ENCODE measurements at places on chromosomes 1 and 21.

DNA sequence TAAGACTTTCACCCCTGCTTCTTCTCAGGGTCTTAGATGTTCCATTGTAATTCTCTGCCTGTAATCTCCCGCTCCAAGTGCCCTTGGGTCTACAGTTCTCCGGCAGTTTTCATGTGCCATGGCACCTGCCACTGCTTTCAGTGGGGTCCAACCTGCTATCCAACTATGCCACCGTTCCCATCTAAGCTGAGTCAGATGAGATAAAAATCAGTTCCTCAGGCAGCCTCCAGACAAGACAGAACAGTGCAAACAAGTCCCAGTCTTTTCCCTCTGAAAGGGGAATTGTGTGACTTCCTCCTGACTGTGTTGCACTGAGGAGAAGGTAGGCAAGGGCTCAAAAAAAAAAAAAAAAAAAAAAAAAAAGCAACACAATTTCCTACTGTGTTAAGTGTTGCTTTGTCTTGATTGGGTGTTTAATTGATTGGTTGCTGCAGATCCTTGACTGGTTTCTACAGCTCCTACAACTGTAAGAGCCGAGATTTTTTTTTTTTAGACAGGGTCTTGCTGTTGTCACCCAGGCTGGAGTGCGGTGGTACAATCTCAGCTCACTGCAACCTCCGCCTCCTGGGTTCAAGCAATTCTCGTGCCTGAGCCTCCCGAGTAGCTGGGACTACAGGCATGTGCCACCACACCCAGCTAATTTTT lies 50.7 kb downstream of the EBNA1BP2 start:
- no peak for DNase-seq

- no peak for DNase-seq
Measured at GRCh38 chr1:241924080-241924808, 33.3 kb upstream of the BECN2 start.

- no peak for DNase-seq
Measured at GRCh38 chr1:24557711-24558131, 1.8 kb downstream of the NCMAP start.

- DNase-seq: no peak
Measured at GRCh38 chr1:208691012-208691411, 446.8 kb upstream of the PLXNA2 start.

DNA sequence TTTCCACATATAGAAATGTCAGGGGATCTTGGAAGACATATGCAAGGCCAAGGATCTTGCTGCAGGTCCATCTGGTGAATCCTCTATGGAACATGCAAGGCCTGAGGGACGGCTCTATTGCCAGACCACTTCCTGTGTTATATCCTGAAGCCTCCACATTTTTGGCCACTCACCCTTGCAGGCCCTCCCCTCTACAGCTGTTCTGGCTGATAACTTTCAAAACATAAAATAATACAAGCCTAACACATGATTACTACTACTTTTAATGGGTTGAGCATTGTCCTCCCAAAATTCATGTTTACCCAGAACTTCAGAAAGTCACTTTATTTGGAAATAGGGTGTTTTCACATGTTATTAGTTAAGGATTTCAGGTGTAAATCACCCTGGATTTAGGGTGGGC lies 18.5 kb upstream of the LYPLAL1 start:
- DNase-seq: no peak

DNA sequence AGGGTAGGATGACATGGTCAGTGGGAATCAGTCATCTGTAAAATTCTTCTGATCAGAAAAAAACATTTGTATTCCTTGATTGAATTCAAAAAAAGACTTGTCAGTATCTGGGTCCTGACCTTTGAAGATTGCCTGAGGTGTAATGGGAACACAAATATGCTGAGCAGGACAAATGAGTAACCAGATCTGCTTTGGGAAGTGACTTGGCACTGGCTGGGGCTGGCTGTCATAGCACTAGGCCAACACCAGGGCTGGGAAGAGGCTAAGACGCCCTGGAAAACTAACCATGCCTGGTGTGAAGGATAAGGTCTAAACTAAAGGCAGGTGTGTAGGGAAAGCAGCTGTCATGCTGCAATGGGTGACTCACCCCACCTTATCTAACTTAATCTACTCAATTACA lies 452.9 kb upstream of the BEND5 start:
- no peak for DNase-seq

DNA sequence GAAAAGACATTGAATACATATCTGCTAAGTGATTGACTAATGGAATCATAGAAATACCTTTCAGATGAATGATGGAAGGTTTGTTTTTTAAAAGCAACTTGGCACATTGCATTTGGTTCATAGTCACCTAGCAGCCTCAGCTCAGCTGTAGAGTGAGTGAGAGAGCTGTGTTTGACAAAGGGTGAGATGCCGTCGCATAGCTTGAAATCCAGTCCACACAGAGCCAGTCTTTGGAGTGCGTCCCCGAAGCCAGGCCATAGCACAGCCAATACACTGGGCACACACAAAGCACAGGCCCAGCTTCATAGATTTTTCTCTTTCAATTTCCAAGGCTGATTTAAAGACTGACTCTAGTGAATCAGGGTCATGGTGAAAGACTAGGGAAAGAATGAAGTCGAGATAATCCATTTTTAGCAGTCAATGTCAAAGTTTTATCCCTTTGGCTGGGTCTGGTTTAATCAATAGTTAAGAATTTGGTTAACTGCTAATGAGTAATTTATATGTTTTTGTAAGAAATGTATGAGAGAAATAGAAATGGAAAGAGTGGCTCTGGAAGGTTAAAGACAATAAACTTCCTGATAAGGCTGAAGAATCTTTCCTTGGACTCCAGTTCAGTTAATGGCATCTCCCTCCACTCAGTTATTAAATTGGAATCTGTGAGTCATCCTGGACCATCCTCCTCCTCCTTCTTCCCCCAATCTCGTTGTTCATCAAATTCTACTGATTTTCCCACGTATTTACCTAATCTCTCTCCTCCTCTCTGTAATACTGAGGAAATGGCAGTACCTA lies 101.2 kb upstream of the IRF2BP2 start:
- DNase-seq: no peak

- DNase-seq: no peak
Measured at GRCh38 chr1:246814890-246815289, 90.7 kb downstream of the SCCPDH start.

DNA sequence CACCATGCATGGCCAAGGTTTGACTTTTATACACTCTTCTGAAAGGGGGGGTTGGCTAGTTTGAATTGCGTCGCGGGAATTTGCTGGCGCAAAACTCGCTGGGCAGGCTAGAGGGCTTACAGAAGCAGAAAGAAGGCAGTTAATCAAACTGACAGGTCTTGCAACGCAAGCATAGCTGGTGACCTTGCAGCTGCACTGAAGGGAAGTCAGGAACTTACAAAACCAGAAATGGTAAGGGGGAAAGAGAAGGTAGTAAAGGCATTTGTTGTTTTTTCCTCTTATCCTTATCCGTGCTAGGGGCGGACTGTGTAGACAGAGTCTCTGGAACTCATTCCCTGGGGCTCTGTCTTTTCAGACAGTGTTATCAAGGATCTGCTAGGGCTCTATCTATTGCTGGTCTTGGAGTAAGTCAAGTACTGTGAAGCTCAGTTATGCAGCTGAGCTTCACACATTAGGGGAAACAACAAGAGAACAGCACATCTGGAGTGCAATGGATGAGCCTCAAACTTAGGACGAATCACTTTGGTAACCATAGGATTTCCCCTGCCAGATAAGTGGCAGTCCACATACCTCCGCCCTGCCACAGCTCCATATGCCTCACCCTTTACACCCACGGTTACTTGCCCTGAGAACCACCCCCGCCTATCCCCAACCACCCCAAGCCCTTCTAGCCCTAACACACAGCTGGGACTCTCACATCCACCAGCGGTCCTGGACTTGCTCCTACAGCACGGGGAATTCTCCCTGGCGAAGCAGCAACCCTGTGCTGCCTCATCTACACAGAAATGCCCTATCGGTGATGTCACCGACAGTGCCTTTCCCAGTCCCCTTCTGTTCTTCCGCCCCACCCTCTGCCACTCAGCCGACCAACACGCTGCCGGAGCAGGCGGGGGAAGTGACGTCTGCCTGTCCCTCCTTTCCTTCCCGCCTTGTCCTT lies 251.4 kb downstream of the FAM72C start:
- no peak for DNase-seq

DNA sequence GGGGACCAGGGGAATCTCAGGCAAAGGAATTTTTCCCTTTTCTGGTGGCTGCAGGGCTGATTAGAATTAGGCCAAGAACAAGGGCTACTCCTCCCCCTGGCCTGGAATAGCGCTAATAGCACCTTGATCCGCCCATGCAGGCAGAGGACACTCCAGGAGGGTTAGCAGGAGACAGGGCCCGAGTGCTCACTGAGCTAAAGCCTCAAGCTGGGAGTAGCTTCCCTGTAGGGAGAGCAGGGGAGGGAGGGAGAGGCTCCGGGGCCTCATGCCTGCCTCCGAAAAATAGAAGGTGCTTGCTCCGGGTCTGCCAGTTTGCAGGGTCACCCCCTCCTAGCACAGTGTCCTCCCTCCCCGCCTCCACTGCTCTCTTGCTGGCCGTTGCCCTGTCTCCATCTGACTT lies 3.8 kb downstream of the PTPN7 start:
- no peak for DNase-seq

GRCh38 chr1:17887661-17888371 lies 132.7 kb downstream of the ACTL8 start:
- DNase-seq: no peak

DNA sequence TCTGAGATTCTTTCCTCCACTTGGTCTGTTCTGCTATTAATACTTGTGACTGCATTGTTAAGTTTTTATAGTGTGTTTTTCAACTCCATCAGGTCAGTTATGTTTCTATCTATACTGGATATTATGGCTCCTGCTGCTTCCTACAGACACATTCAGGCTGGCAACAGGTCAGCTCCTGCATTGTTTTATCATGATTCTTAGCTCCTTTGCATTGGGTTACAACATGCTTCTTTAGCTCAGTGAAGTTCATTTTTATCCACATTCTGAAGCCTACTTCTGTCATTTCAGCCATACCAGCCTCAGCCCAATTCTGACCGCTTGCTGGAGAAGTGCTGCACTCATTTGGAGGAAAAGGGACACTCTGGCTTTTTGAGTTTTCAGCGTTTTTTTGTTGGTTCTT lies 37.3 kb upstream of the F3 start:
- DNase-seq: no peak

GRCh38 chr1:21781815-21782348 lies 1.1 kb downstream of the USP48 start:
- DNase-seq: no peak

- DNase-seq: peak; percentile 39
Measured at GRCh38 chr1:53327182-53327913, 522 bp downstream of the LRP8 start.

GRCh38 chr1:3306583-3307291 lies 147.7 kb upstream of the ARHGEF16 start:
- DNase-seq: no peak

- DNase-seq: no peak
Measured at GRCh38 chr1:192266645-192267044, 50.1 kb upstream of the RGS21 start.

DNA sequence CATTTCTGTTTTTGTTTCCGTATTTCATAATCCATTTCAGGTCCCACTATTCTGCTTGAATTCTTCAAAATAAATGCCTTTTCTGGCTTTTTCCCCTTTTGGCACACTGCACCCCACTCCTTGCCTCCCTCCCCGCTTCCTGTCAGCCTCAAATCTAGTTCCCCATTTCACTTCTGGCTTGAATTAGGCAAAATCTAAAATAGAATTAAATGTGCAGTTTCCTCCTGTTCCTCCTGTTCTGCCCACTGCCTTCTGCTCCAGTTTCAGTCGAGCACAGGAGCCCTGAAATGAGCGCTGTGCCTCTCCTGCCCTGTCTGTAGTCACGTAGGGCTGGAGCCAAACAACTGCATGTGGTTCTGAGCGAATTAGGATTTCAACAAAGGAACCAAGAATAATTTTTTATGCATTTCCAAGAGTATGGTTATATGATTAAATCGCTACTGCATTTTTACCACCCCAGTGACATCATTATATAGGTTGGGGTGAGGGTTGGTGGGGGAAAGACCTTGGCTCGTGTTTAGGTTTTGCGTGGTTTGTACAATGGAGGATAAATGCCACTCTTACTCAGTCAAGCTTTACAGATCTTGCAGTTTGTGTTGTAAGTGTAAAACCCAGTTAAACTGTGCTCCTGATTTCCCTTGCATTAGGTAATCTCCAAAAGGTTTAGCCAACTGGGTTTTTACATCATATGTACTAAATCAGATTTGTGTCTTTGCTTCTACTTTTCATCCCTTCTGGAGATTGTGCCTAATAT lies 114.9 kb downstream of the VPS13D start:
- DNase-seq: no peak

GRCh38 chr1:232944347-232944746 lies 6.1 kb upstream of the NTPCR start:
- no peak for DNase-seq

GRCh38 chr1:204885790-204886189 lies 15.1 kb downstream of the NFASC start:
- no peak for DNase-seq

DNA sequence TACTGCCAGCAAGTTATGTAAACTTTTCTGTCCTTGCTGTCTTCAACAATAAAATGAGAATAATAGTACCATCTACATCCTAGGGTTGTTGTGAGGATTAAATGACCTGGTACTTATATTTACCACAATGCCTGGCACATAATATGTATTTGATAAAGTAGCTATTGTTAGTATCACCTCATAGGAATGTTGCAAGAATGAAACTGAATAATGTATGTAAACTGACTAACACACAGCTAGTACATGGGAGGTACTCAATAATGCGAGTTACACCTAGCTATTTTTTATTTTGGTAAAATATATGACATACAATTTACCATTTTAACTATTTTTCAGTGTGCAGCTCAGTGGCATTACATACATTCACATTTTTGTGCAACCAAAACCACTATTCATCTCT lies 169.0 kb upstream of the C8B start:
- no peak for DNase-seq

- no peak for DNase-seq
Measured at GRCh38 chr1:10788592-10789006, 7.8 kb downstream of the CASZ1 start.

- no peak for DNase-seq
Measured at GRCh38 chr1:15626269-15626950, 9.2 kb downstream of the DDI2 start.

DNA sequence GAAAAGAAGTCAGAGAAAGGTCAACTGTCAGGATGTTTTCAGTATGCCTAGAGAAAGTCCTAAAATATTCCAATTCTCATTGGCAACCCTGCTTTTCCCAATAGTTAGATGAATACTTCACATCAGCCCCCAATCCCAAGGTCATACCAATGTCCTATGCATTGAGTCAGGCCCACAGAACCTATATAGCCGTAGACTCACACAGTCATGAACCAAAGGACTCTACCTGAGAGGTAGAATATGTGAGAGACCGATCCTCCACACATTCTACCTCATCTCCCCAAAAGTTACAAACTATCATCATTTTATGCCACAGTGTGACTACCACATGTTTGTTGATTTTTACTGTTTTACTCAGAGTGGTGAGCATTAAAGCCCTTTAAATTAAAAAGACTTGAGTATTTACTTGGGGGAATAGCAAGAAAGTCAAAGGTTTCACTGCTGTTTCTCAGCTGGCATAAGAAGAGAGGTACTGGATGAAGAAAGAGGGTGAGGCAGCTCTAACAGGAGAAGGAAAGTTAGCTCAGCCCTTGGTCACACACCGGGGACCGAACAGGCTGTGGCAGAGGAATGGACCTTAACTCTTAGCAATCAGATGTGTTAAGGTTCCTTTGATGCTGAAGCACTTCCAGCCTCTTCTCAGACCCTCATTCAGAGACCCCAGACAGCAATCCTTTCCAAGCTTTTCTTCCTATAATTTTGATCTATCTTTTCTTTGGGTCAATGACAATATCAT lies 937 bp downstream of the CD48 start:
- no peak for DNase-seq

GRCh38 chr21:28375708-28376385 lies 616.8 kb downstream of the LTN1 start:
- no peak for DNase-seq
